ENCODE measurements at places on chromosomes 6 and 20.

- DNase-seq, result no peak
These were observed 14.2 kb downstream of the ERGIC3 start for GRCh38 chr20:35555951-35556645.

DNA sequence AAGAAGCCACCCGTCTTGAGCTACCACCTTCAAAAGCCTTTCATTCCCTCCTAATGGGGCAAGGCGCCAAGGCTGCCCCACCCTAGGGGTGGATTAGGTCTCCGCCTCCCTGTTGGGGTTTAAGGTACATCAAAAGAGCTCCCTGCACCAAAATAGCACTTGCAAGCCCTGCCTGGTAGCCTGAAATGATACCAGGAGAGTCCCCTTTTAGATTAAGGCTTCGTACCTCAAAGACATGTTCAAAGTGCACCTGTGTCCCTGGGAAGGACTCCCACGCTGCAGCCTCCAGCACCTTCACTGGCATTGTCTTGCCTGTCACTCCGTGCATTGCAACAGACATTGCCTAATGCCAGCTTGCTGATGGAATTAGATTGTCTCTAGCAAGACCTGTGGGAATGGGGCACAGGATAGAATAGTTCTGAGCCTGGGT lies 15.7 kb upstream of the CDKN1A start:
- no peak for DNase-seq

- DNase-seq, result no peak
These were observed 18.4 kb upstream of the RBM38 start for GRCh38 chr20:57372581-57373350.

DNA sequence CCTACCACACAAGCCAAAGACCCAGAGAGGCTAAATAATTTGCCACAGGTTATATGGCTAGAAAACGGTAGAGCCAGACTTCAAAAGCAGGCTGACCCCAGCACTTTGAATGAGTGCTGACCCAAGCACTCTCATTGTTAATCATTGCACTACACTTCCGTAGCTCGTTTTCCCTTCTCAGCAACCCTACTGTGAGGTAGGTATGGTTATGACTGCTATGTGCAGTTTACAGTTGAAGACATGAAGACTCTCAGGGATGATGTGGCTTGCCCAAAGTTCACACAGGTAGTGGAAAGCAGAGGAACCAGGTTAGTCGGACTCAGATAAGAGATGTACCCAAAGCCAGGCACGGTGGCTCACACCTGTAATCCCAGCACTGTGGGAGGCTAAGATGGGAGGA lies 33.5 kb upstream of the RIMS4 start:
- DNase-seq, result no peak

- no peak for DNase-seq
These were observed 154.6 kb downstream of the CDKAL1 start for GRCh38 chr6:20688710-20689500.

DNA sequence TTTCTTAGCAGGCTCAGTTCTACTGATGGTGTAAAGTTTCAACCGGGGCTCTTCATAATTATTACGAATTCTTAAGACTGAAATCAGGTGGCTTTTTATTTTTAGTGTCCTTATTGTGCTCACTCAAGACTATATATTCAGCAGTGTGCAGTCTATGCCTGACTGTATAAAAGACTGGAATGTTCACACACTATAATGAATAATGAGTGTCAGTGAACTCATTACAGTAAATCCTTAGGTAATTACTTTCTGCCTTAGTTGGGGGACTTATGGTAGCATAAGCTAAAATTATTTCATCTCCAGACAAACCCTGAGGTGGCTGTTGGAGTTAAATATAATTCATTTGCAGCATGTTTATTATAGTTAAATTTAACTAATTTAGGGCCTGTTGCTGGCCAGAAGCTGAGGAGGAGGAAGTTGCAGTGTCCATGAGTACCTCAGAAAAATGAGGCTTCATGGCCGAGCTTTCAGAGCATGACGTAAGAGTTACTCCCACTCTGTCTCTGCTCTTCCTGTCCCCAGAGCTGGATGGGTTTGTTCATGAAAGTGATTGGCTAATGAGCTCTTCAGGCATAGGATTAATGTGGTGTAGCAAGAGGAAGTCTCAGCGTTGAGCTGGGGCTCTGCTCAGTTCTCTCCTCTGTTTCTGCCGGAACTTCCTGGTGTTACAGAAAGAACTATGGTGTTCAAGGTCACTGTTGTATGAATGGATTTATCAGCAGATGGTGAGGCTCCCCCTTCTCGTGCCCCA lies 335.7 kb downstream of the NRN1 start:
- DNase-seq, result peak; percentile 92

- no peak for DNase-seq
These were observed 285.2 kb downstream of the FOXC1 start for GRCh38 chr6:1894954-1895353.

GRCh38 chr6:144888621-144889020 lies 603.5 kb downstream of the UTRN start:
- no peak for DNase-seq
